ENCODE measurements at places on chromosomes 4 and X. TPM values are rescaled to one million over a fixed set of nuclear protein-coding genes. Genes with fewer than 3 reads are reported as not detected.
A peak's percentile ranks its signal among the peaks of the same experiment; 100 is the strongest.

- peaks cover 76% of the 10 kb centered on the region for H3K4me1 ChIP-seq
- no peaks in the 10 kb centered on the region for H3K27me3 ChIP-seq
- peak; percentile 53 for DNase-seq
- H3K27ac ChIP-seq: peak overlapping the region; percentile 50
Measured at GRCh38 chr4:85967872-85968271, 392.0 kb downstream of the MAPK10 start.

GRCh38 chr4:53767482-53767881 lies 176.2 kb upstream of the LNX1 start:
- H3K27me3 ChIP-seq: no peaks in the 10 kb centered on the region
- H3K36me3 ChIP-seq: no peaks in the 10 kb centered on the region
- H3K4me1 ChIP-seq: peaks cover 67% of the 10 kb centered on the region
- DNase-seq: peak; percentile 80
- peak overlapping the region; percentile 41 for H3K27ac ChIP-seq

GRCh38 chrX:30296408-30297254 lies 12.6 kb downstream of the NR0B1 start:
- no peak overlapping the region for H3K27ac ChIP-seq
- no peaks in the 10 kb centered on the region for H3K27me3 ChIP-seq
- H3K4me3 ChIP-seq: no peak overlapping the region
- H3K4me1 ChIP-seq: no peaks in the 10 kb centered on the region
- H3K36me3 ChIP-seq: no peaks in the 10 kb centered on the region

DNA sequence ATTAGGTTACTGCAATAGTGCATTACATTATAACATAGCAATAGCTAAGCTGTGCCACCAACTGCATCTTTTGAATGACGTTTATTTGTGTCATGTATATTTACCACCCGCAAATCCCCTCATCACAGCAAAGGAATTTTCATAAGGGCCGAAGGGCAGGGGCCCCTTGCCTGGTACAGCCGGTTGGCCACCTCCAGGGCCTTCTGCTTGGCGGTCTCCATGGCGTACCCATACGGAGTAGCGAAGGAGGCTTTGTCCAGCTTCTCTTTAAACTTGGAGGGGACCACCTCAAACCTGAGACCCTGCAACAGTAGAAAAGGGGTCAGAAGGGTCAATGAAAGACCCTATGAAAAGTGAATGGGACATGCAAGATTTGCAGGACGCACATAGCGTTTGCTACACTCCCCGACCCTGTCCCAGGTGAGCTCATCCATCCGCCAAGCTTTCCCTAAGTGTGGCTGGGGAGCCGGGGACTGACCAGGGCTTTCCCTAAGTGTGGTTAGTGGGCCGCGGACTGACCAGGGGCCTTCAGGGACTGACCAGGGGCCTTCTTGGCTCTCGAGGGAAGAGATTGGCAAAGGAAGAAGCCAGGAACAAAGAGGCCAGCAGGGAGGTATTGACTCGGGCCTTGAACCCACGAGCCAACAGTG lies 10.6 kb downstream of the ASMTL start:
- no peak for DNase-seq
- no peak overlapping the region for H3K27ac ChIP-seq
- H3K4me1 ChIP-seq: no peaks in the 10 kb centered on the region
- H3K4me3 ChIP-seq: no peak overlapping the region
- H3K27me3 ChIP-seq: no peaks in the 10 kb centered on the region

DNA sequence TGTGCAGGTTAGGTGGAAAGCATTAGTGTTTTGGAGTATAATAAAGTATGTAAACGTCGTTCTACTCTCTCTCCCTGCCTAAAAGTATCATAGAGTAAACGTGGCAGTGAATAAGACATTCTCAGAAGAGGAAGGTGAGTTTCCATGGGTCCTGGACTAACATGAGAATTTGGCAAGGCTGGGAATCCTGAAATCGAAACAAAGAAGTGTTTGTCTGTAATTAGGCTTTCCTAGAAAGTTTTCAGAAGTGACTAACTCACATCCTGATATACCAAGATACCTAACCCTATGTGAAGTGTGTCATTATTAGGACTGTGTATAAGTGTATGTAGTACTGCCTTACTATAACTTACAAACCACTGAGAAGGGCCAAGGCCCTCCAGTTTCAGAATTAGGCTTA lies 50.7 kb upstream of the MAOA start:
- H3K4me3 ChIP-seq: no peak overlapping the region
- H3K4me1 ChIP-seq: no peaks in the 10 kb centered on the region
- no peaks in the 10 kb centered on the region for H3K27me3 ChIP-seq
- H3K27ac ChIP-seq: no peak overlapping the region

DNA sequence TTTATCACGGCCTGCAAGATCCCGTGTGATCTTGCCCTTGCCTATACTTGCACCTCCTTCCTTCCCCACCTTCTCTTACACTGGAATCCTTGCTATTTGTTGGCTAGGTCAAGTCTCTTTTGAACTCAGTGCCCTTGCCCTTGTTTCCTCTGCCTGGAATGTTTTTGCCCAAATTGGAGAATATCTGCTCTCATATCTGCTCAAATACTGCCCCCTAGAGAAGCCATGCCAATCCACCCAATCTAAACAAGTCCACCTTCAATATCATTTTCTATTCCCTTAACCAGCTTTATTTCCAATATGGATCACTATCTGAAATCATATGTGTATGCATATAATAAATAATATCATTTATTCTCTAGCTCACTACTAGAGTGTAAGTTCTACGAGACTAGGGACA lies 1044.2 kb upstream of the FTHL17 start:
- no peak for DNase-seq
- H3K27me3 ChIP-seq: no peaks in the 10 kb centered on the region
- H3K4me1 ChIP-seq: no peaks in the 10 kb centered on the region
- no peak overlapping the region for H3K4me3 ChIP-seq

- peaks cover 12% of the 10 kb centered on the region for H3K4me1 ChIP-seq
- H3K36me3 ChIP-seq: no peaks in the 10 kb centered on the region
- H3K4me3 ChIP-seq: no peak overlapping the region
- 0 out of 2 replicates have a peak overlapping the region, but pooled peaks have one; percentile 21 for H3K27ac ChIP-seq
Measured at GRCh38 chr4:174340714-174341113, 57.0 kb downstream of the CEP44 start.

GRCh38 chr4:184843984-184844554 lies 18.3 kb upstream of the ACSL1 start:
- no peak overlapping the region for H3K4me3 ChIP-seq
- H3K27ac ChIP-seq: no peak overlapping the region
- H3K27me3 ChIP-seq: no peaks in the 10 kb centered on the region
- 0 out of 2 replicates have a peak, but pooled peaks cover 4% of the 10 kb centered on the region for H3K4me1 ChIP-seq
- DNase-seq: no peak

DNA sequence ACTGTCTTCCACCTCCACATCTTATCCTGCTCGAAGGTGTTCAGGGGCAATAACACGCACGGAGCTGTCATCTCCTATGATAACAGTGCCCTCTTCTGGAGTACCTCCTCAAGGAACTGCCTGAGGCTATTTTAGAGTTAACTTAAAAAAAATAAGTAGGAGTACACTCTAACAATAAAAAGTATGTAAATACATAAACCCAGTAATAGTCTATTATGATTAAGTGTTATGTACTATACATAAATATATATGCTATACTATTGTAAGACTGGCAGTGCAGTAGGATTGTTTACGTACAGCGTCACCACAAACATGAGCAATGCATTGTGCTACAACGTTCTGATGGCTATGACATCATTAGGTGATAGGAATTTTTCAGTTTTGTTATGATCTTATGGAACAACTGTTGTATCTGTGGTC lies 34.5 kb upstream of the TLR2 start:
- H3K27ac ChIP-seq: no peak overlapping the region
- no peaks in the 10 kb centered on the region for H3K36me3 ChIP-seq
- no peaks in the 10 kb centered on the region for H3K27me3 ChIP-seq

GRCh38 chrX:68978255-68978654 lies 149.4 kb downstream of the EFNB1 start:
- no peaks in the 10 kb centered on the region for H3K36me3 ChIP-seq
- no peaks in the 10 kb centered on the region for H3K4me1 ChIP-seq
- no peaks in the 10 kb centered on the region for H3K27me3 ChIP-seq
- DNase-seq: no peak

- no peak overlapping the region for H3K4me3 ChIP-seq
- H3K4me1 ChIP-seq: no peaks in the 10 kb centered on the region
- H3K27me3 ChIP-seq: no peaks in the 10 kb centered on the region
- DNase-seq: no peak
- H3K36me3 ChIP-seq: no peaks in the 10 kb centered on the region
- no peak overlapping the region for H3K27ac ChIP-seq
Measured at GRCh38 chr4:30836231-30836630, 116.1 kb downstream of the PCDH7 start.

DNA sequence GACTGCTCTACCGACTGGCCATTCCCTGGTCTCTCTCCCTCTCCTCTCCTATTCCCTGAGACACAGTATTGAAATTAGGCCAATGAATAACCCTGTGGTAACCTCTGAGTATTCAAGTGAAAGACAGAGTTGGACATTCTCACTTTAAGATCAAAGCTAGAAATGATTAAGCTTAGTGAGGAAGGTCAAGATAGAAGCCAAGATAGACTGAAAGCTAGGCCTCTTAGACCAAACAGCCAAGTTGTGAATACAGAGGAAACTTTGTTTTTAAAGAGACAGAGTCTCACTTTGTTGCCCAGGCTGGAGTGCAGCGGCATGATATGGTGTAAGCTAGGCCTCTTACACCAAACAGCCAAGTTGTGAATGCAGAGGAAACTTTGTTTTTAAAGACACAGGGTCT lies 64.6 kb downstream of the KDM6A start:
- no peak for DNase-seq
- no peaks in the 10 kb centered on the region for H3K4me1 ChIP-seq
- H3K27ac ChIP-seq: no peak overlapping the region
- no peak overlapping the region for H3K4me3 ChIP-seq
- no peaks in the 10 kb centered on the region for H3K36me3 ChIP-seq

MEPE gene
- total RNA-seq: not detected

SLC9B1 gene
- not detected for total RNA-seq

CLCN4 gene
- total RNA-seq: 0.89 TPM
